GM04503 (cell line): ENCODE measurements at places on chromosomes 4 and X.
A peak's percentile ranks its signal among the peaks of the same experiment; 100 is the strongest.

GRCh38 chrX:9151772-9152307 lies 117.9 kb upstream of the FAM9B start:
- DNase-seq = no peak

DNA sequence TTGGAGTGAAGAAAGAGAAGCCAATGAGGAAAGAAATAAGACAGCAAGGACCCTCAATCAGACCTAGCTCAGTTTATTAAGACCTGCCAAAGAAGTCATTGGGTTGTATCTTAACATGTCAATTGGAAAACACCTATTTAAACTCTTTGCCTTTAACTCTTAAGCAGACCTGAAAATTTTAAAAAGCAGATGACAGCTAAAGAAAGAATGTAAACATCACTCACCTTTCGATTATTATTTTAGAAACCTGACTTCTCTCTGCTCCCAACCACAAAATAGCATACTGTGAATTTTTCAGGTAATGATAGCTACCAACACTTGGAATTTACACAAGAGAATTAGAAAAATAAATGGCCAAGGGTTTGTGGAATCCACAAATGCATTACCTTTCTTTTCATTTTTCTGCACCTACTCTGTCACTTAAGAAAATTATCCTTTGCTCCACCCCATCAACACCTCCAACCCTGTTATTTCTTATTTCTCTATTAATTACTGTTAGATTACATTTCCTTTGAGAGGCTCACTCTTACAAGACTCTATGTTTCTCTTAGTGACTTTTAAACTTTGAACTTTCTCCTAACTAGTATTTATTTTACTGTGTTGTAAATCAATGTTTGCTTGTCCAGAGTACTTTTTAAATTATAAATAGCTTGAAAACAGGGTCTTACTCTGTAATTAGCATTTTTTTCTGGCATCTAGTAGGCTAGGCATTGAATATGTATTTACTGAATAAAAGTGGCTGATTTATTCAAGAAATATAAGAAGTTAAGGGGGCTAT lies 765 bp upstream of the SULT1E1 start:
- DNase-seq = no peak

DNA sequence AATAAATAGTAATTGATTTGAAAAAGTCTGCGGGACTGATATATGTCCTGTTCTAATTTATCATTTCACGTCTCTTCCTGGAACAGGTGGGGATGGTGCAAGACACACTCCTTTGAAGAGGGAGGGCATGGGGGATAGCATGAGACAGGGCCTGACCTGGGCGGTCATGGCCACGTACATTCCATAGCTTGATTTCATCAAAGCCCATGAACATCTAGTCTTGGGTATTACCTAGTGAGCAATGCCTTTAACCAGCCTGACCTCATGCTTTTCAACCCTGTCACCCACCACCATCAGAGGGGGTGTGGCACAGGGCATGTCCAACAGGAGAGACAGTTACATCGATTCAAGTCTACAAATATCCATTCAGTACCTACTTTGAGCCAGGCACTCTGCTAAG lies 52.3 kb upstream of the HOPX start:
- DNase-seq = no peak

DNA sequence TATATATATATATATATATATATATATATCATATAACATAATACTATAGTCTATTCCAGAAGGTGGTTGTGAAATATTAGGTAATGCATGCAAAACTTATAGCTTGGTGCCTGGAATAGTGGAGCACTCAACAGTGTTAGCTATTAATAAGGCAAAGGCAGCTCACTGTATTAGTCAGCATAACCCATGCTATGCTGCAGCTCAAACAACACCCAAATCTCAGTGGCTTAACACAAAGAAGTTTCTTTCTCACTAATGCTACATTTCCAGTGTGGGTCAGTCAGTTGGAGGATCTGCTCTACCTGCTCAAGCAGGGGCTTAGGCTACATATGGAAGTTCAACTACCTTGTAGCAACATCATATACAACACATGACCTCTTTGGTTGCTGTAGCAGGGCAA lies 5.2 kb upstream of the RPGR start:
- no peak for DNase-seq

- DNase-seq = no peak
These were observed 3.7 kb upstream of the BEX4 start for GRCh38 chrX:103211012-103211715.

- no peak for DNase-seq
These were observed 93.6 kb downstream of the MMRN1 start for GRCh38 chr4:89988268-89988667.

DNA sequence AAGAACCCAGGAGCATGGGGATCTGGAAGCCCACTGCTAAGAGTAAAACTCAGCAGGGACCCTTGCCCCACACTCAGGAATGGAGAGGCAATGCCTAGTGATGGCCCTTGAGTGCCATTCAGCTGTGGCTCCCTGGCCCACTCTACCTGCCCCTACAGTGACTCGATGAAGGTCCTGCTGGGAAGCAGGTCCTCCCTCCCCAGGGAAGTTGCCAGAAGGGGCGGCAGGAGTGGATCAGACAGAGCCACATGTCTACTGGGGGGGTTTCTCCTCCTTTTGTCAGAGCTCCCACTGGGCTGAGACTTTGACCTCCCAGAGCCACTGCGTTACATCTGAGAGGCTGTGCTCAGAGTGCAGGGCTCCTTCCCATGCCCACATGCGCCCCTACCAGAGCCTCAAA lies 1.2 kb downstream of the SLC10A3 start:
- DNase-seq = no peak

DNA sequence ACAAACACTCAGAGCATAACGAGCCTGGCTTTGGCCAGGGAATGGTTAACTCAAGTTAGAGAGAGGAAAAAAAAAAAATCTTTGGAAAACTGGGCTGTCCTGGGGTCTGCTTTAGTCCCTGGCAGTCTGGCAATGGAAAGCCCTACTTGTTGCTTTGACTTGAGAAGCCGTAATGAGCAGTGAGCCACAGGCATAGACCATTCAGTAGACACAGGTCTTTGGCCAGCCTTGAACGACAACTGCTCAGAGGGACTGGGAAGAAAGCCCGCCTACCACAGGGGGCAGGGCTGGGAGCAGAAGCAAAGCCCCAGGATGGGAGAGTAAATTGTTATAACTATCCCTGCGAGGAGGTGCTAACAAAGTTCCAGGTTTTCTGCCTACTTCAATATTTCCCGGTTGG lies 25.9 kb downstream of the SLC25A43 start:
- no peak for DNase-seq

DNA sequence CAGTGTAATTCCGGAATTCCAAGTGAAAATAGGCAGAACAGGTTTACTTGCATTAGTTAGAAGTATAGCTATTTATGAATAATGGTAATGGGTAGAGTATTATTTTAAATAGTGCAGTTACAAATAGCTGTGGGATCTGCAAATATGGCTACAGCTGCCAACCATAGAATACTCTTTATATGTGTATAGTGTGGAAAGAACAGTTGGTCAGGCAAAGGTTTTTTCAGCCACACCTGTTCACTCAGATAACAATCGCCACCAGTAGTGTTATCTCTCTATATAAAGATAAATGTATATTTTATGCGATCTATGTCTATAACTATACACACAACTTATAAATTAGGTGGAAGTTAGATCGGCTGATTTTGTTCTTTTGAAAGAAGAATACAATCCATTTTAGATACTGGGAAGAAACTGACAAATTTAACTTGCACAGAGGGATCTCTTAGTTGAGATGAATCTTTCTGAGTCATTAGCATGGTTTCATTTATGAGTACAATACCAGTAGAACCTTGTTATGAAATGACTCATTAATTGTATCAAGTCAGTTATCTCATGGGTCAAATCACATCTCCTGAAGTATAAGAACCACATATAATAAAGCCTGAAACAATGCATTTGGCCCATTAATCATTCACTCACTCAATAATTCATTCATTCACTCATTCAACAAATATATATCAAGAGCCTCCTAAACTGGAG lies 100.9 kb upstream of the NR3C2 start:
- DNase-seq = no peak

DNA sequence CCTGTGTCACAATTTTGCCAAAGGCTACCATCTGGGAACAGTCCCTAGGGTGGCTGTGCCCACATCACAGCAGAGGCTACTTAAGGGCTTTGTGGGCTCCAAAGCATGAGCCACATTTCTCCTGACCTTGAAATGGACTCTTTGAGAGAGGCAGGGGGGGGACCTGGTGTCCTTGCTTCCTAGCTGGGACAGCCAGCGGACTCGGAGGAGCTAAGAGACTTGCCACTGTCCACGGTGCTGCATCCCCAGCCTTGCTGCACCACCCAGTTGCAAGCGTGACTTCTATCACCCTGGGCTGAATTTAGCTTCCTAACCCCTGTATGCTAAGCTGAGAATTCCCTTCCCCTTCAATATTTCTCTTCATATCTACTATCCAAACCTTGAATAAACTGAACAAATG lies 99.0 kb downstream of the PHKA2 start:
- DNase-seq = no peak

GRCh38 chr4:74418063-74418670 lies 26.8 kb upstream of the AREG start:
- DNase-seq = peak; percentile 39

DNA sequence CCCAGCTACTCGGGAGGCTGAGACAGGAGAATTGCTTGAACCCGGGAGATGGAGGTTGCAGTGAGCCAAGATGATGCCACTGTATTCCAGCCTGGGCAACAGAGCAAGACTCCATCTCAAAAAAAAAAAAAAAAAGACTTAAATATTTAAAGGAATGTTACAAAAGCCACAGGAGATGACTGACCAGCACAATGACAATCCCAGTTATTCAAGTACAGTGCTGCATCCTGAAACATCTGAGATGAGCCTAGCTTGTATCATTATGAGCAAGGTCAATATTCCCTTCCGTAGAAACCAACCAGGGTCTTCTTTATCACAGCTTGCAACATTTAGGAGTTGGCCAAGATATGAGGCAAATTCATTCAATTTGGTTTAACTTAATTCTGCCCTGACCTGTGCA lies 38.6 kb downstream of the LNX1 start:
- no peak for DNase-seq

DNA sequence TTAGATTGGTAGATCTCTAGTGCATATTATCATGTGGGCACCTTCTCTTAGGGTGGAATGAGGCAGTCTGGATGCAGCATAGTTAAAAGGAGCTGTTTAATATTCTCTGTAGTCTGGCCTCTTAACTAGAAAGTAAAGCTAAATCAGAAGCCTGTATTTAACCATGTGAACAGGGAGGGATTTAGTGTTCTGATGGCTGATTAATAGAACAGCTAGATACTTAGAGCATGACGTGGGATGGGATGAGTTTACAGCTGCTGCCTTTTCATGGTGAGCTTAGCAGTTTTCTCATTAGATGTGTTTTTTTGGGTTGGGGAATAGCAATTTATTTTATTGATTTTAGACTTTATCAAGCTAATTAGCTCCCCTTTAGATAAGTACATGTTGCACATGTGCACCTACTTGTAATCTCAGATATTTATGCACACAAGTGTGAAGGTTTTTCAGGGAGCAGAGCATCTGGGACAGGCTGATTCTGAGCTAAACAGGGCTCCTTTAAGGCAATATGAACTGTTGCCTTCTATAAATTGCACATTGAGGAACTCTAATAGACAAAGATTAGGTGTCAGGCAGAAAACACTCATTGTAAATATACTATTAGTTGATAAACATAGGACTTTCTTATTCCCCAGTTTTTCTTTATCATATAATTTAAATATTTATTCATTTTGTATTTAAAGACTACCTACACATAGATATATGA lies 34.1 kb downstream of the YIPF6 start:
- no peak for DNase-seq

GRCh38 chrX:140701480-140701879 lies 8.1 kb upstream of the LINC00632 start:
- no peak for DNase-seq

GRCh38 chrX:136057567-136057966 lies 72.3 kb downstream of the SLC9A6 start:
- DNase-seq = no peak

- peak; percentile 35 for DNase-seq
These were observed 328.7 kb downstream of the PCDH18 start for GRCh38 chr4:137203601-137204000.

- no peak for DNase-seq
These were observed 5.4 kb upstream of the RGS12 start for GRCh38 chr4:3287271-3287971.

DNA sequence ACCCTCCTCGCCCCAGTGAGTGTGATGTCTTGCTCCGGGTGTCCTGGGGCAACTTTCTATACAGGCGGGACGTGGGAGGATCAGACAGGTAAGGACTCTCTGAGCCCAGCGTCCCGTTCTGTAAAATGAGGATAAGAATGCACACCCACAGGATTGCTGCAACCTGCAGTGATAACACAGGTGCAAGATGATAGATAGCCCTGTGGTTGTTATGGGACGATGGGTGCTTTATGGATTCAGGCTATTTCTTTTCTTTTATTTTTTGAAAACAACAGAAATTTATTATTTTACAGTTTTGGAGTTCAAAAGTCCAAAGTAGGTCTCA lies 28.6 kb downstream of the BEX3 start:
- DNase-seq = no peak

- no peak for DNase-seq
These were observed 8.6 kb downstream of the GALNT7 start for GRCh38 chr4:173177232-173177631.

GRCh38 chr4:88419874-88420273 lies 37.0 kb upstream of the HERC5 start:
- DNase-seq = no peak

GRCh38 chr4:95129821-95130311 lies 372.1 kb downstream of the BMPR1B start:
- DNase-seq = peak; percentile 97

DNA sequence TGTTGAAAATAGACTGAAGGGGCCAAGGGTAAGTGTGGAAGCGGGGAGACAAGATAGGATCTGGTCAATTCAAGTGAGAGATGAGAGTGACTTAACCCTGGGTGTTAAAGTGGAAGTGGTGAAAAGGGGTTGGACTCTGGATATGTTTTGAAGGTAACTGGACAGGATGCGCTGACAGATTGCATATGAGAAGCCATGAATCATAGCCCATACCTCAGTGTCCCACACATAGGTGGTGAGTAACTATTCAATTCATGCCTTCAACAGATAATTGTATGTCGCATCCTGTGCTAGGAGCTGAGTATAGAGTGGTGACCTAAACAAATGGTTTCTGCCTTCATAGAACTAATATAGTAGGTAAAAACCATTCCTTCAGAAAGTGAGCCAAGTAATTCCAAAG lies 76.7 kb downstream of the KLHL34 start:
- DNase-seq = no peak

- no peak for DNase-seq
These were observed 19.4 kb downstream of the GAK start for GRCh38 chr4:912548-913279.

DNA sequence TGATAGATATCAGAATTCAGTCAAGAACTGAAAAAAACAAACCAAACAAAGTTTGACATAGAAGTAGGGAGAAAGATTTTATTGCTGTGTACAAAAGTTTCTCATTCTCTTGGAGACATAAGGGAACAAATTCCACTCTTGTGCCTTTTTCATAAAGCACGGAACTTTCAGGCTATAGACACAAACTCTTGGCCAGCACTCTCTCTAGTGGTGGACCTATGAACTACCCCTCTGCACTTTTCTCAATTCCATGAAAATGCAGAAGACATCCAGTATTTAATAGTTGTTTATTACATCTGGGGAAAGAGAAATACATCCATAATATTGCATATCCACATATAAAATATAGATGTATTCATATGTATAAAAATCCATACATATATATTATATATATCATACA lies 291.6 kb upstream of the HS3ST1 start:
- DNase-seq = no peak
